Non-pigmented ciliary epithelial cell (primary cell): ENCODE measurements at places on chromosomes 11 and 22.

- DNase-seq = no peak
Measured at GRCh38 chr11:117815262-117815803, 9.2 kb downstream of the FXYD2 start.

GRCh38 chr11:45369313-45369712 lies 83.2 kb upstream of the SYT13 start:
- DNase-seq = no peak

DNA sequence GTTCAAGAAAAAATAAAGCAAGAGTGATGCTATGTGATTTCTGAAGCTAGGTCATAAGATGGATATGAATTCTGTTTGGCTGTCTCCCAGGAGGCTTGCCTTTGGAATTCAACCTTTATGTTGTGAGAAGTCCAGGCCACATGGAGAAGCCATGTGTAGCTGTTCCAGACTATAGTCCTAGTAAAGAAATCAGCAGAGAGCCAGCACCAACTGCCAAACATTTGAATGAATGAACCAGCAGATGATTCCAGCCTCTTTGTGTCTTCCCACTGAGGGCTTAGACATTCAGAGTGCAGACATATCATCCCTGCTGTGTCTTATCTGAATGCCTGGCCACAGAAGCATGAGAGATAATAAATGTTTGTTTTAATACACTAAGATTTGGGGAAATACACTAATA lies 1150.6 kb downstream of the DLG2 start:
- DNase-seq = peak; percentile 26

DNA sequence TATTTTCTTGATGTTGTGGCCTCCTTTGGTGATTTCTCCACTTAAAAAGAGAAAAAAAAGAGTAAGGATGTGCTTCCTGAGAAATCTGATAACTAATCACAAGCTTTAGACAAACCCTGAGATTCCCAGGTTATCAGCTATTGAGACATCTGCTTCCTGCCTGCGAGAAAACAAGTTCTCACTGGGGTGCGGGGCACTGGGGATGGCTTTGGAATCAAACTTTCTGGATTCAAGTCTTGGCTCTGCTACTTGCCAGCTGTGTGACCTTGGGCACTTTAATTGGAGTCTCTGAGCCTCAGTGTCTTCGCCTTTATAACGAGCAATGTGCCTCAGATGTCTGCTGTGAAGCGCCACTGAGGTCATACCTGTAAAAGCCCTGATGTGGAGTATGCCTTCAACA lies 152.5 kb upstream of the NAV2 start:
- DNase-seq = no peak

DNA sequence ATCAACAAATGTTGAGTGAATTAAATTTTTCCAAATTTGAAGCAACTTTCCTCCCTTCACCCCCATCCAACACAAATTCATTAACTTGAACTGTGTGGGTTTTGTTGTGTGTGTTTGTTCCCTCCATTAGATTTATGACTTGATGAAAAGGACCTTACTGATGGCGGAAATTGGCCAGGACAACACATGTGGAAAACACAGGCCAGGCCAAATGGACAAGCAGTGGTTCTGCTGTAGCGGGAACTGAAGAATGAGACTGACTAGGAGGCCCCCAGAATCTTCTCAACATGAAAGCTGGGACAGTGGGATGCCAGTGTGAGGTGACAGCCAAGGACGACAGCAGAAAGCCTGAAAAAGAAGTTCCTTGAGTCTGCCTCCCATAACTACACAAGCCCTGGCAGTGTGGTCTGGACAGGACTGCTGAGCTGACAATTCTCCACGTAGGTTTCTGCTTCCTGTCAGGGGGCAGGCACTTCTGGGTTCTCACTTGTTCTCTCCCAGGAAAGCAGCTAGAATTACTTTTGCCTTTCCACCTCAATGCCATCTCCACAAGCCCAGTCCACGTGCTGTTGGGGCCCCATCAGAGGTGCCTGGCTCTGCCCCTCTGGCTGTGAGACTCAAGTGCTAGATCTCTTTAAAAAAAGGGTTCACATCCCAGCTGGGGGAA lies 94.3 kb downstream of the ETS1 start:
- no peak for DNase-seq

DNA sequence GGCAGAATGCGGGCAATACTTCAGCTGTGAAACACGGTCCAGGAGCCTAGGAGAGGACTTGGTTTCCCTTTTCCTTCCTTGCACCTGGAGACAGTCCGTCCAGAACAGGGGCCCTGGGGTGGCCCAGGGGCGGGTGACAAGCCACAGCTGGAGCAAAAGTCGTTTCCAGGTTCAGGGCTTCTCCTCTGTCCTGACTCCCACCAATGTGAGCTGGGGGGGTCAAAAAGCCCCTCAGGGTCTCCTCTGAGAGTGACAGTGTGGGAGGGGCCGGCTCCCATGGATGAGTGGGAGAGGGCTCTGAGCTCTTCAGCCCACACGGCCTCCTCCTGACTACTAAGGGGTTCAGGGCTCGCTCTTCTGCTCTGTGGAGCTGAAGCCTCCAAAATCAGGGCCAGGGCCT lies 20.1 kb upstream of the ARFGAP3 start:
- DNase-seq = no peak

GRCh38 chr22:38032681-38033521 lies 24.3 kb upstream of the PICK1 start:
- peak; percentile 43 for DNase-seq

GRCh38 chr22:35437049-35437448 lies 37.1 kb downstream of the MCM5 start:
- no peak for DNase-seq

- DNase-seq = no peak
Measured at GRCh38 chr11:10943968-10944367, 86.1 kb upstream of the ZBED5 start.

GRCh38 chr11:66659763-66660162 lies 17.9 kb downstream of the RBM4B start:
- DNase-seq = no peak

GRCh38 chr11:4027746-4028145 lies 66.9 kb upstream of the RRM1 start:
- DNase-seq = no peak

- DNase-seq = no peak
Measured at GRCh38 chr11:62468577-62468976, 49.7 kb downstream of the SCGB1A1 start.

DNA sequence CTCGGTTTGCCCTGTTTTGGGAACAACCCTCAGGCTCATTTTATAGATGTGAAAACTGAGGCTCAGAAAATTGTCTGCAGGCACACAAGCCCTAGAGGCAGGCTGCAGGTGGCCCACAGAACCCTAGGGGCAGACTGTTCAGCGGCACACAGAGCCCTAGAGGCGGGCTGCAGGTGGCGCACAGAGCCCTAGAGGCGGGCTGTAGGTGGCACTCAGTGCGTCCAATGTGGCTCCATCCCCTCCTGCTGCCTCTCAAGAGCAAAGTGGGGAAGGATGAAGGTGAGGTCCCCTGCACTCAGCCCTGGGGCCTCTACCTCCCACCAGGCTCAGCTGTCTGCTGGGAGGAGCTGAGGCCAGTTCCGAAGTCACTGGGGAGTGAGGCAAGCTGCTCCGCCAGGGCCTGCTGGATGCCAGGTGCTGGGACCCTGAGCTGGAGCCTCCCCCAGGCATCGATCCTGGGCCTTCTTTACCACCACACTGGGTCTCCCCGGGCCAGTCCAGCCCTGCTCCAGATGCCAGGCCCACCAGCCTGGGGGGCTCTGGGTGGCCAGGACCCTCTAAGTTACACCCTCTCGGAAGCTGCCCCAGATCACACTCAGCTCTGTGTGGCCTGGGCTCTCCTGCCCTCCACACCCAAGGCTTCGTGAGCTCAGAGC lies 2.3 kb downstream of the ACY3 start:
- no peak for DNase-seq

- no peak for DNase-seq
Measured at GRCh38 chr11:109155291-109155690, 266.7 kb upstream of the C11orf87 start.

GRCh38 chr11:78156127-78156844 lies 16.9 kb upstream of the ALG8 start:
- DNase-seq = no peak

DNA sequence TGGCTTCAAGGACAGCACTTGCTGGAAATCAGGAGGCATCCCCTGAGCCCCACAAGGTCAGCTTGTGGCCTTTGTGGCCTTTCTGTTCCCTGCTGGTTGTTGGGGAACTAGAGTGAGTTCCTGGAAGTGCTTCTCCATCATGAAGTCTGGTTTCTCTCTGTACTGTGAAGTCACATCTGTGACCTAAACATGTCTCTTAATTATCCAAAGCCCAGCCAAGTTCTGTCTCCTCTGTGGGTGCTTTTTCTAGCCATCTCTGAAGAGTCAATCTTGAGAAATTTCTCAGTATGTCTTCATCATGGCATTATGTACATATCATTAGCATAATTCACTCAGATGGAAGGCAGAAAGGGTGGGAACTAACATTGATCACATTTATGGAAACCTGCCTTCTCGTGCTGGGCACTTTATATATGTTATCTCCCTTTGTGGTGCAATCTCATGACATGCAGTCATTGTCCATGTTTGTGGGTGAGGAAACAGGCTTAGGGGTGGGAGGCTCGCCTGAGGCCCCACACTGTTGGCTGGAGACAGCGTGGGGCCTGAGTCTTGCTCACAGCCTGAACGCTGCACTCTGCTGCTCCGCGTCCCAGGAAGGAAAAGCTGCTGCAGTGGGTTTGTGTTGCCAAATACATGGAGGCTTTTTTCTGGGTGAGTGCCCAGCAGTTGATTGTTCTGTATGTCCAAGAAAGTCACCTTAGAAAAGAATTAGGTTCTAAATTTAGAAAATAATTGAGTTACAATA lies 24.6 kb downstream of the IGHMBP2 start:
- DNase-seq = no peak

DNA sequence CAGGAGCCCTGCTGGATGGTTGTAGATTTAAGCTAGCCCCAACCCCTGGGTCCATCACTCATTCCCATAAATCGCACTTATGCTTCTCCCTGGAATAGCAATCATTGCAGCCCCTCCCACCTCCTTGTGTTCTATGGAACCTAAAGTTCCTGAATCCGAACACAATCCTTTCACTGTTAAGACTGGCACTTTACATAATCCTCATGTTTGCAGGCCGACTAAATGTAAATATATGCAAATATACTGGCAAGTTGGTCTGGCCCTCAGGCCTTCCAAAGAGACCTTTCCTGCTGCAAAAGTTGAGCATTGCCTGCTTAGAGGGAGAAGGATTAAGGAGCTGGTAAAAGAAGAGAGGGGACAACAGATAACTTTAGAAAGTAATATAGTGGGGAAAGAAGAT lies 892.9 kb downstream of the OPCML start:
- no peak for DNase-seq

DNA sequence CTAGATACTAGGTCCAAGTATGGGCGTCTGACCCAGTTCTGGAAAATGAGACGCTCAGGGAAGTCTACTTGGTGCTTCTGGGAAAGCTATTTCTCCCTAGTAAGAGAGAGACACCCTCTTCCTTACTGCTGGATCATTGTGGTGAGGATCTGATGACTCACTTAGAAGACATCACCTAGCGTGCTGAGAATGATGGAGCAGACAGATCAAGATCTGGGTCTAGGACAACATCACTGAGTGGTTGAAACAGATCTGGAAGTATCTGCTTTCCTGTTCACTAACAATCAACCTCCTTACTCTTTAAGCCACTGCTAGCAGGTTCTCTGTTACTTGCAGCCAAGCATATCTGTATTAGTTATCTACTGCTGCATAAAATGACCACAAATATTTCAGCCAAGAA lies 38.3 kb upstream of the HMGXB4 start:
- DNase-seq = no peak

DNA sequence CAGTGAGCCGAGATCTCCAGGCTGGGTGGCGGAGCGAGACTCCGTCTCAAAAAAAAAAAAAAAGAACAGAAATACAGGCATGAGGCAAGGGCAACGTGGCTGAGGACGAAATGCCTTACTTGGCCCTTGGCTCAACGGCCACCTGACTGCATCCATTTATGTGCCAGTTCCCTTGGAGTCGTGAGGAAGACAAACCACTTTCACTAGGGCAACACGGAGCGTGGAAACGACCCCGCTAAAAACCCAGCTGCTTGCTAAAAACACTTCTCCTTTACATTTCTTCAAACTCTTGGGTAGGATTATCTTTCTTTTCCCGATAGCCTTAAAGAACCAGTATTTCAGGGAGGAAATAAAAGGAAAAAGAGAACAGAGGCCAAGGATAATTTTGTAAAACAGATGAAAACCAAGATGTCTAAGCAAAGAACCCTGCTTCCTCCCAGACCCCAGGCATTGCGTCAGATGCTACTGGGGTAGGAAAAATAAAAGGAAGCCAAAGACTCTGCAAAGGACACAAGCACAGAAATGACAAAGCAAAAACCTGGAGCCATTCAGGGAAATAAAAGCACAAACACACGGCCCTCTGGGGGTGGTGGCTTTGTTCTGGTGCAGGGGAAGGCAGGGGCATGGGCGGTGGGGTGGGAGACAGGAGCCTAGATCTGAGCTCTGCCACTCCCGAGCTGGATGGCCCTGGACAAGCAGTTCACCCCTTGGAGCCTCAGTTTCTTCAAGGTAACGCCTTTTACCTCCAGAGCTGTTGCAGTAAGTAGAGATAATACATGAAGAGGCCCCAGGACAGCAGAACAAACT lies 37.0 kb downstream of the PC start:
- no peak for DNase-seq
